Activated CD4-positive, alpha-beta T cell treated with anti-CD3 and anti-CD28 coated beads, Interleukin-2, amount 50 U/mL, for 24 hours (primary cell): ENCODE measurements at places on chromosomes 2 and 18.

GRCh38 chr18:25726298-25726697 lies 364.1 kb downstream of the SS18 start:
- DNase-seq = no peak

GRCh38 chr2:119422360-119423107 lies 9.1 kb upstream of the TMEM37 start:
- DNase-seq = no peak

- DNase-seq = no peak
These were observed 97.4 kb downstream of the FSIP2 start for GRCh38 chr2:185835974-185836373.

DNA sequence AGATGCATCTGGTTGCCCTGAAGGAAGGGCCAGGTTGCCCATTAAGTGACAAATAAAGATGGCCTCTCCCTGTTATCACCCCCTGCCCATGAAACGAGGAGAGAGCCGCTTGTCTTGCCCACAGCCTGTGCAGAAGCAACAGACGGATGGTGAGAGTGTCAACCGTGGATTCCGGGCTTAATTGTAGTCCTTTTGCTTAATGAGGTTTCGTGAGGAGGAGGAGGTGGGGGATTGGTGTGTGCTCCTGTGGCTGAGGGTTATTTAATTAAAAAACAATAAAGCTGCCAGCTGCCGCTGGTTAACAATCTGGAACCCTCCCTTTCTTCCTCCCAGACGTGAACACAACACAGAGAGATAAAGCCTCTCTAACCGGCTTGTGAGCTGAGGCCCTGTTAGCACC lies 188.0 kb upstream of the PARD3B start:
- no peak for DNase-seq
